ENCODE measurements at places on chromosomes 4 and X. TPM values are rescaled to one million over a fixed set of nuclear protein-coding genes. Genes with fewer than 3 reads are reported as not detected.

PALLD gene
- total RNA-seq: 0.91 TPM

VCX3B gene
- total RNA-seq: not detected

DNA sequence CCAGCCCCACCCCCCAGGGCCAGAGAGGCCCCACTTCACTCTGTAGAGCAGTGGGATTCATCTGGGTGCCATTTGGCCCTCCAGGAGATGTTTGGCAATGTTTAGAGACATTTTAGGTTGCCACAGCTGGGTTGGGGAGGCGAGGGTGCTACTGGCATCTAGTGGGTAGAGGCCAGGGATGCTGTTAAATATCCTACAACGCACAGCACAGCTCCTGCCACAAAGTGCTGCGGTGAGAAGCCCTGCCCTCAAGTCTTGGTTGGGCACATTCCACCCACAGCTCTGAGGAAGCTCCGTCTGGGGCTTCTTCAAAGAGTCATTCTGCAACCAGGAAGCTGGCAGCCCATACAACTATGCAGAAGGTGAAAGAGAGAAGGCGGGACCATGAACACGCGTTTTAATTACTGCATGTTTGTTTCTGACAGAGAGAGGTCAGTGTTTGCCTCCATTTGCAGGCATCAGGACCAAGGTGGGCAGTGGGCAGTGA, 48.1 kb upstream of the FAM9C start:
- peak; percentile 77 for DNase-seq

IL13RA1 gene
- 0.62 TPM for total RNA-seq

DNA sequence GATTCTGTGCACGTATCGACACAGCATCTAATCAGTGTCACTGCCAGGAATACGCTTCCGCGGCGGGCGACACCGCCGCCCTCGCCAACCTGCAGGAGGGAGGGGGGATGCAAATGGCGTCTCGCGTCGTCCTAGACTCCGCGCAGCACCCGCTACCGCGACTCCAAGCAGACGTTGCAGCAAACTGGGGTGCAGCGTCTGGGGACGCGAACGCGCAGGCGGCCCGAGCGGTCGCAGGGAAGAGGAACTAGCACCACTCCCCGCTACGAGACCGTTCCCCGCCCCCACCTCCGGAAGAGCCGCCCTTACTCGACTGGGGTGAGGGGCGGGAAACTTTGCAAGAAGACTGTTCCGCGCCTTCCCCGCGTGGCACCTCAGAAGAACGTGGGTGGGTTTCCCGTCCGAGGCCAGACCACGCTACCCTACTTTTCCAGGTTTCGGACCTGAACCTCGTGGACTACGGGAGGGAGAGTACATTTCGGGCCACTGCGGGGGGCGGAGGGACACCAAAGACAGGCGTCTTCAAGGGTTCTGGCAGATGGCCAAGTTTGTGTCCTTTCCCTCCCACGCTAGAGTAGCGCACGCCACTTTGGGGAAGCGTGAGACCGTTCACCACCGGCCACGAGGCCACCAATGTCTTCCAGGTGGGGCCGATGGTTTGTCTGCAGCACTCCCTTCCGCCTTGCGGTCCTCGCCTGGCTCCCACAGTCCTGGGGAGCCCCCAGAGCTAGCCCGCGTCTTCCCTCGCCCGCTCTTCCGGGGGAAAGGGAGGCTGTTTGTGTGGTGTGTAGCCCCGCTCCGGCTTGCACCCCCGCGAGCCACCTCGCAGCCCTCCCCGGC, 78.0 kb upstream of the BCOR start:
- peak; percentile 79 for DNase-seq

SH3TC1 gene
- 14.8 TPM for total RNA-seq

DNA sequence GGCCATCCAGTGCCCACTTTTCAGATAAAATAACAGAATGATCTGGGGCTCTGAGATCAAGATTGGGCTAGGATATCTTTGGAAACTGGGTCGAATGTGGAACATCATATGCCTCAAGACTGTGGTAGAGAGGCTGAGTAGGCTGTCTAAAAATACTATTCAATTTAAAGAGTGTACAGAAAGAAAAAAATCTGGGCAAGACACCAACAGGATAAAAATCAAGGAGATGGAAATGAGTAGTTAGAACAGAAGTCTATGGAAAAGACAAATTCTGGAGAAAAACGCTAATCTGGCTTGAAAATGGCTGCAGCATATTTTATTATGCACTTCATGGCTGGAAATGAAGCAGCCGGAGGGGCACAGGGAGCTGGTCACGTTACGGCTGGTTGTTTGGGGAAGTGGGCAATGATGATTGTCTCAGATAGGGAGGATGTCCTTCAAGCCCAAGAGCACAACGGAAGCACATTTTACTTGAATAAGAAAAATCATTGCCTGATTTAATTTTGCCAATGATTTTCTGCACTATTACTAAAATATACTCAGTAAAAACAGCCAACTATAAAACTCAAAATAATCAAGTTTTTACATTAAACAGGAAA, 27.1 kb upstream of the MAPK10 start:
- no peak for DNase-seq

ETDA gene
- total RNA-seq: not detected

- DNase-seq: no peak
These were observed 363.3 kb upstream of the F9 start for GRCh38 chrX:139167282-139167681.

CSN2 gene
- not detected for total RNA-seq

DNA sequence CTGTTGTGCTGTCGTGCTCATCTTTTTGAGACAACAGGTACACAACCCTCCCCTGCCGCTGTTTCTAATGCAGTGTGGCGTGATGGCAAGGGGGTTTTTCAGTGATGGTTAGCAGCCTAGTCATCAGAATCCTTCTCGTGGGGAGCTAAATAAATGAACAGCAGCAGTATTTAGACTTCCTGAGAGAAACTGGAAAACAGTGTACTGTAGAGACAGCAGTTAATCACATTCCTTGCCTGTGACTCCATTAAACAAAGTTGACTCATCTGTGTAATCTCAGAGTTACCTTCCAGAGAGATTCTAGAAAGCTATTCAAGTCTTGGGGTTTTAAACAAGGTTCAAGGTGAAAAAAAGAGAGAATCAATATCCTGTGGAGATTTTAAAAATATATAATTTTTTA, 1753.2 kb upstream of the PCDH7 start:
- no peak for DNase-seq

CT83 gene
- not detected for total RNA-seq

DNA sequence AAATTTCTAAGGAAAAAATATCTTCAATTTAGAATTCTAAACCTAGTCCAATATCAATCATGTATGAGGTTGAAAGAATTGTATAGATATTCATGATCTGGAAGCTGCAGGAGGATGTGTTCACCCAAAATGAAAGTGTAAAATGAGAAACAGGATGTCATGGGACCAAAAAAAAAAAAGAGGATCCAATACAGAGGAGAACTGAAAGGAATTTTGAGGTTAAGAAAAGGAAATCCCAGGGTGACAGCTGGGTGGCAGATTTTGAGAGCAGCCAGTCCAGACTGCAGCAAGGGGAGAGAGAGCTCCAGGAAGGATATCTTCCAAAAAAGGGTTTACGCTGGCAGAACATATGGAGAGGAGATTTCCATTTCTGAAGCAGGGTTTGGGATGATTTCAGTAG, 38.9 kb downstream of the TLR10 start:
- no peak for DNase-seq

GRCh38 chrX:50798783-50799182, 15.2 kb downstream of the SHROOM4 start:
- DNase-seq: no peak

DNA sequence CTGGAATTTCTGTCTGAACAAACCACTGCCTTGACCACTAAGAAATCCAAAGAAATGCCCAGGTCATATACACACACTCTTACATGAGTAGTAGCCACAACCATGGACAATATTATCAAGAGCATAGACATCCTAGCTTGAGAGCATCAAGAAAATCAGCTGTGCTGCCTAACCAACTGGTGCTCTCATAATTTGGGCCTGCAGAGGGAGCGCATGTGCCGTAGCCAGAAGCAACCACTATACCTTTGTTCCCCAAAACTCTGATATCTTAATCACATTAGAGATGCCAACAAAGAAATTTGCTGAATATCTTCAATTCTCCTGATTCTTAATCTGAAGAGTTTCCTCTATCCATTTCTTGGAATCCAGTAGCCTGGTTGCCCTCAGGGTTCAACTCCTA, 163.6 kb downstream of the ZNF674 start:
- no peak for DNase-seq

DNA sequence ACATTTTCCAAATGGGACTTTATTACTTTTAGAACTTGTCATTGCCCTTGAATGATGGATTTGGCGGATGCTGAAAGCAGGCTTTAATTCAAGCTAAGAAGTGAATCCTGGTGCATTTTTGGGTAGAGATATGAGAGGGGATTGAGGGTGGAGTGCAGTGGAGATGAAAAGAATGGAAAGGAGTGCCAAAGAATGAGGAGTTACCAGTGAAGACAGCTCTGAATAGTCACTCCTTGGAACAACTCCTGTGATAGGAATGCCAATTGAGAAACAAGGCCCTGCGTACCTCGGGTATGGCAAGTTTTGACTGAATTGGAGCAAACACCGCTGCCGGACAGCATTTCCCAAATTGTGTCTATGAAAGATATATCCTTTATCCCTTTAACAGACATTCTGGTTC, 36.5 kb upstream of the ETNPPL start:
- no peak for DNase-seq

- no peak for DNase-seq
These were observed 434.2 kb upstream of the AMOT start for GRCh38 chrX:113274791-113275190.

GRCh38 chr4:37816006-37816405, 10.5 kb upstream of the PGM2 start:
- no peak for DNase-seq

- no peak for DNase-seq
These were observed 5.7 kb upstream of the SPANXN2 start for GRCh38 chrX:143726296-143726695.

- no peak for DNase-seq
These were observed 65.4 kb downstream of the TMEM150C start for GRCh38 chr4:82496349-82496748.

GRCh38 chr4:148565801-148566200, 123.6 kb upstream of the NR3C2 start:
- no peak for DNase-seq

DNA sequence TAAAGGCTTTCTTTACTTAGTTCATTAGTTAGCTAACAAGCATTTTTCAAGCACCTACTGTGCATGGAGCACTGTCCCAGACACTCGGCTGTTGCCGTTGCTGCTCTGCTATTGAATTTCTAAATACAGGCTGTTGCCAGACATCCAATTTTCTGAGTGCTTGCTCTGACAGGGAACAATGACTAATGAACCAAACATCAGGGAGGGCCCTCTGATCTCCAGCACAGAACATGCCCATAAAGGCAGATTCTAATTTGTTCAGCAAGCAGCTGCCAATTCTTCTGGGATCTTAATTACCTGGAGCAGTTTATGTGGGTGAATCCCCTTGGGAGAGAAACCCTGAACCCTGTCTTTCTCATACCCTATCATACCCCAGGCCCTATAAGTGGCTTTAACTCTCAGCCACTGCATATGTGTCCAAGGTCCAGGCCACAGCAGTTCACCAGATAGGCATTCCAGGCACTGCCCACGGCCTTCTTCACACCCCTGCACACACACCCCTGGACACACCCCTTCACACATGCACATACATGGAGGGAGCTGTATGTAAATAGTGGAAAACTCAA, 27.9 kb downstream of the TSC22D3 start:
- DNase-seq: no peak

GRCh38 chr4:21009956-21010355, 309.7 kb downstream of the PACRGL start:
- DNase-seq: no peak

SSX2 gene
- total RNA-seq: not detected

GRCh38 chr4:186709517-186709916, 14.1 kb downstream of the FAT1 start:
- no peak for DNase-seq

DNA sequence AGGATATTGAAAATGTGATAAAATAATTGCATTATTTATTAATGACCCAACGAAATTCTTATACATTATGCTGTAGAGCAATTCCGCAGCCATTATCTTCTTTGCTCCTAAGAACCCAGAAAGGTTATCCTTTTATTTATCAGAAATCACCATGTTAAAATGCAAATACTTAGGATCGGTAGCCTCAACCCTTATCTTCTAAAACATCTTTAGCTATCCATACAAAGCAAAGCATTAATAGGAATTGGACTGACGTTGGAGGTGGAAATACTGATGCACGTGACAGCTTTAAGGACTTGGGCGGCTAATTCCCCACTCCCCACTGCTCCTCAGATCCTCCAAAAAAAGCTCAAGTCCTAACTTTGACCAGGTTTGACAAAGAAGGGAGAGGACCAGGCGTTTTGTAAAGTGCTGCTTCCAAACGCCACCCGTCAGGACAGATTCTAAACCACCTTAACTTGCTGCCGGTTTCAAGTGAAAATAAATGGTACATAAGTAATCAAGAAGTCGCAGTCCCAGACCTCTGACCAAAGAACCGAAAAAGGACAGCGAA, 539 bp upstream of the SPCS3 start:
- DNase-seq: no peak

ZNF711 gene
- total RNA-seq: 0.34 TPM

GRCh38 chr4:33649015-33649414, 2595.3 kb downstream of the ARAP2 start:
- DNase-seq: no peak

DNA sequence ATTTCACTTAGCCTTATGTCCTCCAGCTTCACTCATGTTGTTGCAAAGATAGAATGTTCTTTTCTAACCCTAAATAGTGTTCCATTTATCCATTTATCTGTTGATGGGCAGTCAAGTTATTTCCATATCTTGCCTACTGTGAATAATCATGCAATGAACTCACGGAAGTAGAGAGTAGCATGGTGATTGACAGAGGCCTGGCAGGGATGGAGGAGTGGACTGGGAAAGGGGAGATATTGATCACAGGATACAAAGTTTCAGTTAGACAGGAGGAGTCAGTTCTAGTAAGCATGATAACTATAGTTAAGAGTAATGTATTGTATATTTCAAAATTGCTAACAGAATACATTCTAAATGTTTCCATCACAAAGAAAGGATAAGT, 10.3 kb upstream of the CLNK start:
- no peak for DNase-seq

- no peak for DNase-seq
These were observed 5.5 kb downstream of the INPP4B start for GRCh38 chr4:142840516-142841123.

- no peak for DNase-seq
These were observed 18.9 kb upstream of the CXCL8 start for GRCh38 chr4:73721435-73721834.

GRID2 gene
- total RNA-seq: not detected

GRCh38 chr4:54946741-54947140, 178.7 kb downstream of the KDR start:
- DNase-seq: no peak

- no peak for DNase-seq
These were observed 357.7 kb downstream of the C4orf33 start for GRCh38 chr4:129453524-129454200.

GRCh38 chrX:11119313-11119943, 8.3 kb downstream of the HCCS start:
- no peak for DNase-seq

GRCh38 chrX:15471028-15471427, 22.1 kb downstream of the PIR start:
- peak; percentile 36 for DNase-seq

COL4A5 gene
- not detected for total RNA-seq

- DNase-seq: no peak
These were observed 292.6 kb upstream of the KLF3 start for GRCh38 chr4:38371391-38371851.

- no peak for DNase-seq
These were observed 388.2 kb downstream of the MID1IP1 start for GRCh38 chrX:39189431-39189830.

GRCh38 chr4:75848891-75849290, 53.4 kb downstream of the PPEF2 start:
- DNase-seq: no peak

SPANXN4 gene
- total RNA-seq: not detected
